ENCODE measurements at places on chromosomes 12 and 14.

DNA sequence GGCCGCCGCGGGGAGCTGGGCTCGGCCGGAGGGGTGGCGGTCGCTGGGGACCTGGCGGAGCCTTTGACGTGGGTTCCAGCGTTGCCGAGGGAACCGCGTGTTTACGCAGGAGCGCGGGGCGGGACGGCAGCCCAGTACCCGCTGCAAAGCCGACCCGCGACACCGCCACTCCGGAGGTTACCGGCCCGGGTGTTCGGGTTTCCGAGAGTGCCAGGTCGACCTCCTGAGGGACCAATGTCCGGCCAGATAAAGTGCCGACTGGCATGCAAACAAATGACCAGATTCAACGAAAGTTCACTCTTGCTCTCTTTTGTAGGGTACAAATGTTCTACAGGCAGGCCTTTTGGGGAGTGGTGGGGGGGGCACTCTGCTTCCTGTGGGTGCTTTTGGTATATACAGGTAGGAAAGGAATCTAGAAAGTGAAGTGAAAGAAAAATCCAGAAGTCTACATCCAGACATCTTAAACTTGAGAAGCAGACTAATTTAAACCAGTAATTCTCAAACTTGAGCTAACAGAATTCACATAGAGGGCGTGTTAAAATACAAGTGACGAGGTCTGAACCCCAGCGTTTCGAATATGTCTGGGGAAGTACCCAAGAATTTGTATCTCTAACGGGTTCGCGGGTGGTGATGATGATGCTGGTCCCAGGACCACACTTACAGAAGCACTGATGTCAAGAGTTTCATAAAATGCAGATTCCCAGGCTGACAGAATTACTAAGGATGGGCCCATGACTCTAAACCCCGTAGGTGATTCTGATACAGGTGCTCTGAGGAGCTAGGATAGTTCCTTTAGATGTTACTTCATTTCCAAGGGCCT is at the start of gene GPR135:
GPR135 (minus strand) TSS at position 65 of the 820 bp plus-strand sequence. CDS start 154 bp downstream, outside the sequence.
- peak; percentile 65 for DNase-seq

GRCh38 chr14:96204151-96205058 is at the start of gene BDKRB2:
BDKRB2 (plus strand) TSS chr14:96204839; CDS start chr14:96237108, 32,269 bp downstream.
- no peak for DNase-seq

- DNase-seq: no peak
These were observed 119.5 kb downstream of the ANO4 start for GRCh38 chr12:100913872-100914592.

GRCh38 chr12:54259194-54260011 is 20.5 kb downstream of the CBX5 start:
- peak; percentile 67 for DNase-seq

GRCh38 chr14:97113339-97113738 is 316.2 kb downstream of the VRK1 start:
- no peak for DNase-seq

DNA sequence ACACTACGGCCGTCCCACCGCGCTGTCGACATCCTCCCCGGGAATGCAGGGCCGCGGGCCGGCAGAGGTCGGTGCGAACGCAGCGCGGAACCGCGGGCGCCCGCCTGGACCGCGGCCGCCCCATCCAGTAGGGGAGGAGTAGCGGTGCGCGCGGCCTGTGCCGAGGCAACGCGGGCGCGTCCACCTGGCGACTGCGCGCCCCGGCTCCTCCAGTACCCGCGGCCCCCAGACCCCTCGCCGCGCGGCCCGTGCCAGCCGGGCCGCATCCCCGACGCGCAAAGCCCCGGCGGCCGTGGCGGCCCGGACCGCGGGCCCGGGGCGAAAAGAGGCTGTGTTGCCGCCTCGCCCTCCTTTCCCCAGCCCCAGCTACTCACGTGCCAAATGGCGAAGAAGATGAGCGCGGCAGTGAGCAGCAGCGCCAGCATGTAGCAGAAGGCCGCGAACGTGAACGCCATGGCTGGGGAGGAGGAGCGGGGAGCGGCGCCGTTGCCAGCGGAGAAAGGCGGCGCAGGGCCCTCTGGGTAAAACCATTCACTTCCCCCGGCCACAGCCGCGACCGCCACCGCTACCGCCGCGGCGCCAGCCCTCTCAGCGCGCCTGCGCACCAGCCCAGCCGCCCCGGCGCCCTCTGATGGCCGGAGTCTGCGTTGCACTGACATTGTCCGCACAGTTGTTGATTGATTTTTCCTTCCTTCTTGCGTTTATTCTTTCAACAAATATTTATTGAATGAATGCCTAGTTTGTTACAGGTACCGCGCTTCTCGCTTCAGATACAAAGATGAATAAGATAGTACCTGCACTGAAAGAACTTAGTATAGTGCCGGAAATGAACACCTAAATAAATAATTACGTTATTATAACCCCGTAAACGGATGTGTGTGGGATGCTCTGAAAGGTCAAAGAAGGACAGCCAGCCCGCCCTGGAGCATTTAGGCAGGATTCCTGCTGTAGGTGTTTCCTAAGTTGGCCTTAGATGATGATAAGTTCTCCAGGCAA is at the start of gene CNIH1:
CNIH1 (minus strand) TSS at position 502 of the 996 bp plus-strand sequence; CDS start at position 455, 47 bp downstream.
- DNase-seq: peak; percentile 94

GRCh38 chr12:127963933-127964332 is 303.0 kb upstream of the TMEM132C start:
- DNase-seq: no peak

DNA sequence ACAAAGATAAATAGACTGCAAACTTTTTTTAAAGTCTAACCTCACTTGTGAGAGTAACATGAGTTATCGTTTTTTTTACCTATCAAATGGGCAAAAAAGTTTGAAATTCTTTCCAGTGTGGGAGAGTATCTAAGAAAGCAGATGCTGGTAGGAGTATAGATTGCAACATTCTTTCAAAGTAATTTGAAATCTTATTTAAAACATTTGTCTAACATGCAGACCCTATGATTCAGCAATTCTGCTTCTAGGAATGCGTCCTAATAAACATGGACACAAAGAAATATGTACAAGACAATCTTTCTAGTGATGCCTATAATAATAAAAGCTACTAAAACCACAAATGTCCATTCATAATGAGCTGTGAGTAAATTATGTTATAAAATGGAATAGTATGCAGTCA is 110.4 kb upstream of the TMCC3 start:
- DNase-seq: no peak

- peak; percentile 12 for DNase-seq
These were observed 23.8 kb upstream of the ELK3 start for GRCh38 chr12:96170328-96170727.

DNA sequence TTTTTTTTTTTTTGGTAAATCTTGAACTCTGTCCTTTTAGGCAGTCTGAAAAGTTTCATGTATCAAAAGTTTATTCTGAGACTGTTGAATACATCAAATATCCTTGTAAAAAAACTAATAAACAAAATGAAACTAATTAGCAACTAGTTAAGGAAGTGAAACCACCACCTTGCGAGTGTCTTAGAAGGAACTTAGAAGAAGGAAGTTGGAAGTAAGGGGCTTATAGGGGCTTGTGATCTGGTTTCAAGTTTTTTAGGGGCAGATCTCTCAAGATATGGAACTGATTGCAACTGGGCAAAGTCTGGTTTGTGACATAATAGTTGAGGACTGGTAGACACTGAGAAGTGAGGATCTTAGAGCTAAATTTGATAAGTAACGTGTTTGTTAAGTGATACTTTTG is 748.8 kb downstream of the C12orf50 start:
- DNase-seq: peak; percentile 41

DNA sequence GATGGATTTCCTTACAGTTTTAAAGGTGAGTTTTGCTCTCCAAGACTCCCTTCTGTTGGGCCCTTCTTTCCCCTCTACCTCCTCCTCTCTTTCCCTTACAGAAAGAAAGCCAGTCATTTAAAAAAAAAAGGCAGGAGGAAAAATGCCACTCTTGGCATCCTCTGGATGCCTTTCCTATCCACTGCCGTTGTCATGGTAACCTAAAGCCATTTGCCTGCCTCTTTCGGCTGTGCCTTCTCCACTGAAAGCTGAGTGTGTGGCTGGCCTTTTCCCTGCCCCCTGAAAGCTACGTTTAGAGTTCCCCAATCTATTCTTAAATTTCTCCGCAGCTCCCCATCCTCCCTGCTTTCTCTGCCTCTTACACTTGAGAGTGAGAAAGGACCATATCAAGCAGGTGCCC is 67.1 kb downstream of the TUNAR start:
- DNase-seq: no peak

DNA sequence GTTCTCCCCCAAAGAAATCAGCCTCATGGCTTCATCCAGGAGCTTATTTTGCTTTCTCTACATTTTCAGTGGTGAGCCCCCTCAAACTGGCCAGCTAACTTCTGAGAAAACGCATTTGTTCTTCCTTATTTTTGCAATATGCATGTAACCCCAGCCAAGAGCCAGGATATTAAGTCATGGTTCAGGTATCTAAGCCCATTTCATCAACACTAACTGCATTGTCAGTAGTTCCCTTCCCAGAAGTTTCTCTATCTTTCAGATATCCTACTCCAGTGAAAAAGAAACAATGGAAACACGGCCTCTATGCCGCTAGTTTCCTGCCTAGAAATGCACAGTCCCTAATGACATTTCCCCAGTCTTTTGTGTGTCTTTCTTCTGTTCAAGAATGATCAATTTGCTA is 102.8 kb upstream of the RASSF8 start:
- no peak for DNase-seq

DNA sequence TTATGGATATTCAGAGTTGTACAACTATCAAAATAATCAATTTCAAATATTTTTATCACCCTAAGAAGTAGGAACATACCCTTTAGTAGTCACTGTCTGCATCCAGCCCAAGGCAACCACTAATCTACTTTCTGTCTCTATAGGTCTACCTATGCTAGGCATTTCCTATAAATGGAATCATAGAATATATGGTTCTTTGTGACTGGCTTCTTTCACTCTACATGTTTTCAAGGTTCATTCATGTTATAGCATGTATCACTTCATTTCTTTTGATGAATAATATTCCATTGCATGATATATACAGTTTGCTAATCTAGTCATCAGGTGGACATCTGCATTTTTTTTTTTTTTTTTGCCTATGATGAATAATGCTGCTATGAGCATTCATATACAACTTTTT is 112.4 kb downstream of the PPP1R12A start:
- no peak for DNase-seq

DNA sequence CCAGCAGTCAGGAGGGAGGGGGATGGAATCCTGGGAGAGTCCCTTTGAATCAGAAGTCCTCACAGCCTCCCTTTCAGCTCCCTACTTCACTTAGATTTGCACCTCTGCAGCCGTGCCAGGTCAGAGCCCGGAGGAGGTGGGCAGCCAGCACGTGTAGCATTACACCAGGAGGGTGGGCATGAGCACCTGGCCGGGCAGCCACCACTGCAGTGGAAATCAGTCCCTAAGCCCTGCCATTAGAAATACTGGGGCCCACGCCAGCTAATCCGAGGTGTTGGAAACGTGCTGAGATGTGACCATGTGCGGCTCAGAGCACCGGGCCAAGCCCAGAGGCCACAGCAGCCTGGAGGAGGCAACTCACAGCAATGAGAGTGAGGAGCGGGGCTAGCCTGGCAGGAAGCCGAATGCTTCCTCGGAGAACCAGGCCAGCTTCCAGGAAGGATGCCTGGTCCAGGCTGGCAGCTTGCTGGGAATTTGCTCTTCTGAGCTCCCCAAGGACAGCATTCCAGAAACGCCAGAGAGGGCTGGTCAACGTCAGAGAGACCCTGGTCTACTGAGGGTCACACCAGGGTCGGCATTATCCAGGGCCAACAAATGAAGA is 9.4 kb upstream of the CACNA2D4 start:
- DNase-seq: no peak

GRCh38 chr14:76720382-76720813 is 40.9 kb upstream of the VASH1 start:
- no peak for DNase-seq

- no peak for DNase-seq
These were observed 11.0 kb upstream of the PLBD1 start for GRCh38 chr12:14578646-14579045.

DNA sequence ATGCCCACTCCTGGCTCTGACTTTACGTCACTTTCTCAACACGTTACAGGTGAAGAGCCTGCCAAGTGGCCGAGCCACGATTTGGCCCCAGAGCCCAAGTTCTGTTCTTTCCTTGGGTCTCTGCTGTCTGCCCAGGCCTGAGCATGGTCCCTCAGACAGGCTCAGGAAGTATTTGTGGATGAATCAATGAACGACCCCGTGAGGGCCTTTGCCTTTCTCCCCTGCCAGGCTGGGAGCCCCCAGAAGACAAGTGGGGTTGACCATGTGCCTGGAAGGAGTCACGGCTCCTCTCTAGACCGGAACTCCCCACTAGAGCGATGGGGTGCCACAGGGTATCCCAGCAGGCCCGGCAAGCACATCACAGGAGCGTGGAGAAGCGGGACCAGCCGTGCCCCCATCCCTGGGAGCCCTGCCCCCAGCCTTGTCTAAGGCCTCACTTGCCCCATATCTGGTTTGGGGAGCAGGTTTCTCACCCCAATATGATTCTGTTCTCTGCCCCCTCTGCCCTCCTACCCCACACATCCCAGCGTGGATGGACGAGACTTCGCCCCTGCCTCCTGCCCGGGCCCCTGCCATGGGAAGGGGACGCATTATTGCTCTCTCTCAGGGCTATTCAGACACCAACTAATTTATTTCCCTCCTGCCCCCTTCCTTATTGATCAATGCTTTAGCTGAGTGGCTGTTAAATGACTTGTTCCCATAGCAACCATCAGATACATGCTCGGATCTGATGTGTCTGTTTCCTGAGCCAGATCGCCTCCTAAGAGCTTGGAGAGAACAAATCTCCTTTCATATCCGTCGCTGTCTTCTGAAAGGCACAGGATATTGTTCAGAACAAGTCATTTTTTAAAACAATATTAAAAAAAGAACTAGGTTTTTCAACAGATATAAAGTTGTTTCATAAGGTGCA is 69.0 kb downstream of the DIO3 start:
- DNase-seq: no peak

- DNase-seq: no peak
These were observed 13.2 kb upstream of the C1S start for GRCh38 chr12:7047306-7047705.

DNA sequence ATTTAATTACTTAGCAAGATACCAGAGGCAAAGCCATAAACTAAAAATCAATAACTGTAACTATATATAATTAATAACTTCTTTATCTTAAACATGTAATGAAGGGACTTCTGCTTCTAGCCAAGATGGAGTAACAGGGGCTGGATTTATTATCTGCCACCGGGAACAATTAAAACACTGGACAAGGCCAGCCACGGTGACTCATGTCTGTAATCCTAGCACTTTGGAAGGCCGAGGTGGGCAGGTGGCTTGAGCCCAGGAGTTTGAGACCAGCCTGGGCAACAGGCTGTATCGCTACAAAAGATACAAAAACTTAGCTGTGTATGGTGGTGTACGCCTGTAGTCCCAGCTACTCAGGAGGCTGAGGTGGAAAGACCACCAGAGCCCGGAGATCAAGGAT is 113.6 kb downstream of the TAOK3 start:
- no peak for DNase-seq

- no peak for DNase-seq
These were observed 76.1 kb upstream of the HECTD1 start for GRCh38 chr14:31283578-31284252.

GRCh38 chr12:105644770-105645169 is 314.3 kb downstream of the C12orf75 start:
- no peak for DNase-seq

GRCh38 chr12:131494216-131494615 is 216.7 kb upstream of the SFSWAP start:
- no peak for DNase-seq

All from naive B cell (primary cell).